ENCODE measurements at places on chromosomes 2 and 18.

- no peaks in the 10 kb centered on the region for H3K27me3 ChIP-seq
- peaks cover 3% of the 10 kb centered on the region for H3K4me1 ChIP-seq
- no peak overlapping the region for H3K4me3 ChIP-seq
- peak; percentile 29 for DNase-seq
- H3K36me3 ChIP-seq, result no peaks in the 10 kb centered on the region
Measured at GRCh38 chr18:31979714-31980113, 36.8 kb upstream of the TRAPPC8 start.

GRCh38 chr18:28757466-28758008 lies 580.6 kb upstream of the CDH2 start:
- no peaks in the 10 kb centered on the region for H3K36me3 ChIP-seq
- H3K27me3 ChIP-seq, result no peaks in the 10 kb centered on the region
- H3K27ac ChIP-seq, result no peak overlapping the region
- DNase-seq, result no peak
- no peaks in the 10 kb centered on the region for H3K4me1 ChIP-seq
- H3K4me3 ChIP-seq, result no peak overlapping the region

- no peaks in the 10 kb centered on the region for H3K27me3 ChIP-seq
- peak; percentile 64 for DNase-seq
- no peaks in the 10 kb centered on the region for H3K36me3 ChIP-seq
- no peak overlapping the region for H3K4me3 ChIP-seq
- peaks cover 25% of the 10 kb centered on the region for H3K4me1 ChIP-seq
- peak overlapping the region; percentile 67 for H3K27ac ChIP-seq
Measured at GRCh38 chr2:170739048-170739447, 23.9 kb downstream of the SP5 start.

DNA sequence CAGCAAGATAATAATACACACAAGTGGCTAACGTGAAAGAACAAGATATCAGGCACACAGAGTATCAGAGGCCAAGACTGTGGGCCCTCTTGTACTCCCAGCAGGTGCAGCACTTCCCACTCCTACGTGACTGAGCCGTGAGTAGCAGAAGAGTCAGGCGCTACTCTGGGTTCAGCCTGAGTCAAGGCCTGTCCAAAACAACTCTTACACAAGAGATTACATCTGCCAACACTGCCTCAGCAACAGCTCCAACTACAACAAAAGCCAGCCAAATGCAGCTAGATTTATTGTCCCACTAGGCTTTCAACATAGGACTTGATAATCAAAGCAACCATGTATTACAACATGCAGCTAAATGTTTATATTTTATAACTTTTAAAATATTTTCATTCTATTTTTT lies 56.2 kb downstream of the ITSN2 start:
- H3K27me3 ChIP-seq, result no peaks in the 10 kb centered on the region
- peaks cover 41% of the 10 kb centered on the region for H3K36me3 ChIP-seq
- no peak overlapping the region for H3K27ac ChIP-seq
- no peaks in the 10 kb centered on the region for H3K4me1 ChIP-seq

- no peak overlapping the region for H3K4me3 ChIP-seq
- H3K27me3 ChIP-seq, result no peaks in the 10 kb centered on the region
- no peak overlapping the region for H3K27ac ChIP-seq
- peaks cover 21% of the 10 kb centered on the region for H3K4me1 ChIP-seq
- no peak for DNase-seq
Measured at GRCh38 chr2:48107326-48107925, 201.1 kb upstream of the FBXO11 start.

- peak overlapping the region; percentile 89 for H3K4me3 ChIP-seq
- no peak for DNase-seq
- H3K27me3 ChIP-seq, result no peaks in the 10 kb centered on the region
- peaks cover 10% of the 10 kb centered on the region for H3K4me1 ChIP-seq
Measured at GRCh38 chr2:218709908-218710307, 727 bp upstream of the TTLL4 start.

DNA sequence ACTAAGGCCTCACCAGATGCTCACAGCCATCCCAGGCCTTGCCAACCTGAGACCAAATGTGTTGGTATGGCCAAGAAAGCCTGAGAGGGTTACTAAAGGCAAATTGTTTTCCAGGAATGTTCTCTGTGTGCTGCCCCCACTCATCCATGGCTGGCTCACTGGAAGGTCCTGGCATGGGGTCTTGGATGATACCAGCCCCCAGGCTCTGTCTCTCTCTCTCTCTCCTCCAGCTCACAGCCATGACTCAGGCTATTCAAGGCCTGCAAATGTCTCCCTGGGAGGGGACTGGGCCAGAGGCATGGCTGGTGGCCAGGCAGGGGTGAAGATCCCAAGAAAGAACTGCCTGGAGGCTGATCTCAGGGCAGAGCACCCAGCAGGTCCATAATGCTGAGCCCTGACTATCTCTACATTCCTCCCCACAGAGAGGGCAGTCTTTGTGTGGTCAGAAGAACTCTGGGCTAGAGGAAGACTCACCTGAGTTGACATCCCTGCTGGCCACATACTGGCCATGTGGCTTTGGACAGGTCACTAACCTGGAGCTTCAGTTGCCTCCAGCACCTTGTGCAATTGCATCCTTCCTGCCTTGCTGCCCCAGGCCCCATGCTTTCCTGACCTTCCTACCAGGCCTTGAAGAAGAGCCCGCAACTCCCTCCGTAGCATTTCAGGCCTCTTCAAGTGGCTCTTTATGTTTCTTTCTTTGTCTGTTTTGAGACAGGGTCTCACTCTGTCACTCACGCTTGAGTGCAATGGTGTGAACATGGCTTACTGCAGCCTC lies 150.4 kb downstream of the ZFP36L2 start:
- no peak for DNase-seq
- H3K27ac ChIP-seq, result peak overlapping the region; percentile 42
- H3K36me3 ChIP-seq, result no peaks in the 10 kb centered on the region
- no peak overlapping the region for H3K4me3 ChIP-seq
- H3K27me3 ChIP-seq, result no peaks in the 10 kb centered on the region

GRCh38 chr2:212141499-212141898 lies 397.1 kb downstream of the ERBB4 start:
- no peak overlapping the region for H3K27ac ChIP-seq
- no peaks in the 10 kb centered on the region for H3K27me3 ChIP-seq
- H3K4me3 ChIP-seq, result no peak overlapping the region

DNA sequence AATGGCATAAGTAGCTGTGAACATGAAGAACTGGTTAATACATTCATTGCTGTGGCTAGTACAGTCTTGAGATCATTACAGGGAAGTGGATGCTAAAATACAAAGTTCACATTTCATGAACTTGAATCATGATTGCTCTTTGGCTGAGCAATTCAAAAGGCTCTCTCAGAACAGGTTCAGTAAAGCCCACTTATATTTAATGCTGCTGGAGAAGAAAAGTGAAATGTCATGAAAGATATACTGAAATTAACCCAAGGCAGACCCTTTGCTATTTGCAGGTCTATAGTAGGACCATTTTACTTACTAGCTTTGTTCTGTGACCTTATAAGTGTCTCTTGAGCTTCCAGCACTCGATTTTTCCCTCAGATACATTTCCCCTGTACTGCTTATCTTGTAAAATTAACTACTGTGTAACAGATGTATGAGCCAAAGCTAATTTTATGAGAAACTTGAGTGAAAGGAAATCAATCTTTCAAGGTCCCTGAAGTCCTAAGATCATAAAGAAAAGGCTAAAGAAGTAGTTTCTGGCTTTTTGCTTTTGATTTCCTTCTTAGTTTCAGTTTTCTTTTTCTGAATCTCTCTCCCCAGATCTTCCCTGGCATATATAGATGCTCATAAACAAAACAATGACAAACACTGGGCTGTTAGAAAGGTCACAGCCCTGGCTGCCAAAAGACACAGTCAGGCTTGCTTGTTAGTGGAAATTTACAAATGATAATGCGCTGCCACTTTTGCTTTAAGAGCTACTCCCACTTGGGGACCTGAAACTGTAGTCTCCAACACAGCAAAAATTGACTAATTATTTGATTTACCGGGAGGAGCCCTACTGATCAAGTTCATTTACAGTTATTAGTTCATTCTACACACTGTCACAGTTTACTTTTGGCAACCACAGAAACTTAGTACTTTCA lies 132.7 kb upstream of the XPO1 start:
- no peaks in the 10 kb centered on the region for H3K27me3 ChIP-seq
- H3K36me3 ChIP-seq, result no peaks in the 10 kb centered on the region
- DNase-seq, result peak; percentile 86
- peaks cover 6% of the 10 kb centered on the region for H3K4me1 ChIP-seq
- H3K27ac ChIP-seq, result peak overlapping the region; percentile 92

DNA sequence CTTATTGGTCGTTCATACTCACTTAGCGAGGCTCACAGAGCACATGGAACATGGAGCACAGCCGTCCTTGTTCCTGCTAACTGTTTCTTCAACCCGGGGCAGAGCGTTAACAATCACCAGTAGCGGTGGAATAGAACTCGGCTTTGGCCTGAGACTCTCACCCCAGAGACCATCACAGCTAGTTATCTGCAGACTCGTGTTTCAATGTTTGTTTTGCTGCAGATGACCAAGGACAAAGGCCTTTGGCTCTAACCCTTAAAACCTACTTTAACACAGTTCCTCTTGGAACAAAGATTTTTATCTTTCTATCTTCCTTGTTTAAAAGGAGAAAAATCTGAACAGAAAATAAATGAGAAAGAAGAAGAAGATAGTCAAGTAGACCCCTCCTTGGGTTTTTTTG lies 320.2 kb upstream of the UBE2E3 start:
- no peak overlapping the region for H3K27ac ChIP-seq
- no peaks in the 10 kb centered on the region for H3K36me3 ChIP-seq
- no peaks in the 10 kb centered on the region for H3K4me1 ChIP-seq
- H3K27me3 ChIP-seq, result no peaks in the 10 kb centered on the region
- H3K4me3 ChIP-seq, result no peak overlapping the region
- DNase-seq, result no peak
